SJSA1 (cell line): ENCODE measurements at places on chromosomes 11 and 22.

DNA sequence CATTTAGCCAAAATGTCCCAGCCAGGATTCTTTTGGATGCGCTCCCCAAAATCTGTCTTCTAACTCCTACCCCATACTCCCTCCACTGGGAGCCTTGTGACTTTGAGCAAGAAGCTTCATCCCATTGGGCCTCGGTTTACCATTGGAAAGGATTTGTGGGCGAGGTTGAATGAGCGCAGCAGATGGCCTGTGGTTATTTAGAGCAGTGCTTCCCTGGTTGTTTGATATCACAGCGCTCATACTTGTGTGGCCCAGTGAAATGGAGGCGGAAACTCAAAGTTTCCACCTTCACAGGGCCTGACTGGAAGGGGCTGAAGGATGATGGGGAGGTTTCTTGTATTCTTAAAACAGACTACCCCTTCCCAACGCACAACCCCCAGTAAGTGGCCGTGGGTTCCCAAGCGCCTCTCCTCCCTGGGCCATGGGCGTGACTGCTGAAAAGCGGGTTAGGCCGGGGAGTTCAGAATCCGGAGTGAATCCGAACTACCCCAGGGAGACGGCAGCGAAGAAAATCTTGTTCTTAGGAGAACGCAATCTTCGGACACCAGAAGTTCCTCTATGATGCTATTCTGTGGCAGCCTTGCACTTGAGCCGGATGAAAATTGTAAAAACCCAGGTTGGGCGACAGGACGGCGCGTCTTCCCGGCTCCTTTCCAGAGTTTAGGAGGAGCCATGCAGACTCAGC is 1.2 kb upstream of the ATF4 start:
- DNase-seq = no peak

- peak; percentile 82 for DNase-seq
Observed at GRCh38 chr22:46528121-46528610, 9.3 kb downstream of the CELSR1 start.

- DNase-seq = no peak
Observed at GRCh38 chr22:38081941-38082828, 1.8 kb downstream of the SLC16A8 start.

- peak; percentile 69 for DNase-seq
Observed at GRCh38 chr22:17087498-17088131, 2.8 kb downstream of the IL17RA start.

GRCh38 chr22:24134090-24134846 is 47.0 kb upstream of the SUSD2 start:
- DNase-seq = no peak

- peak; percentile 52 for DNase-seq
Observed at GRCh38 chr11:69344570-69345145, 50.7 kb downstream of the MYEOV start.

GRCh38 chr11:112161012-112161411 is 2.9 kb downstream of the IL18 start:
- no peak for DNase-seq

DNA sequence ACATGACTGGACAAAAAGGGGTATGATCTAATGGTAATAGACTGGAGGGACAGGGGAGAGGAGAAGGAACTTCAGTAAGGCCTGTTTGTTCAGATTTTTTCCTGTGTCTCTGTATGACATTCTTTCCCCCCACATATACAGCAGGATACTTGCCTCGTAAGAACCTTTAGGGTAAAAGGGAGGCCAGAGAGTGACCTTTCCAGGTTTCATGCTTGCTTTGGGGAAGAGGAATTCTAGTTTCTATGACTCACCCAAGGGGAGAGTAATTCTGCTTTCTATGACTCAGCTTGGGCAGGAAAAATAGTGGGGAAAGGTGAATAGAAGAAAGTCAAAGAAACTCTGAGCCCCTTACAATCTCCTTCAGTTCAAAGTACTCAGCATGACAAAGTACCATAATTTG is 457.0 kb downstream of the DLG2 start:
- DNase-seq = no peak

DNA sequence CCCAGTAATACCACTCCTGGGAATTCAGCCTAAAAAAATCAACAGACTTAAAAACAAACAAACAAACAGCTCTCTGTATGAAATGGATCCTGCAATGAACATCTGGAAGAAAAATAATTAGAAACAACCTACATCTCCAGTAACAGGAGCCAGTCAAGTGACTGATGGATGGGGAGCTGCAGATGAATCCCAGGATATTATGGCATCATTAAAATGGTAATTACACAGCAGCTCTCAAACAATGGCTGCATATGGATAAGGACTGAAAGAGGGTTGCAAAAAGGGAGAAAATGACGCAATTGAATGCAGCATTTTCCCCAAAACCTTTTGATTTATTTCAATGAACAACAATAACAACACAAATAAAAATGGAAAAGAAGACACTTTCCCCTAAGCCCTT is 4.1 kb downstream of the NPTXR start:
- no peak for DNase-seq

GRCh38 chr11:19474954-19475721 is 234.4 kb upstream of the E2F8 start:
- DNase-seq = no peak

DNA sequence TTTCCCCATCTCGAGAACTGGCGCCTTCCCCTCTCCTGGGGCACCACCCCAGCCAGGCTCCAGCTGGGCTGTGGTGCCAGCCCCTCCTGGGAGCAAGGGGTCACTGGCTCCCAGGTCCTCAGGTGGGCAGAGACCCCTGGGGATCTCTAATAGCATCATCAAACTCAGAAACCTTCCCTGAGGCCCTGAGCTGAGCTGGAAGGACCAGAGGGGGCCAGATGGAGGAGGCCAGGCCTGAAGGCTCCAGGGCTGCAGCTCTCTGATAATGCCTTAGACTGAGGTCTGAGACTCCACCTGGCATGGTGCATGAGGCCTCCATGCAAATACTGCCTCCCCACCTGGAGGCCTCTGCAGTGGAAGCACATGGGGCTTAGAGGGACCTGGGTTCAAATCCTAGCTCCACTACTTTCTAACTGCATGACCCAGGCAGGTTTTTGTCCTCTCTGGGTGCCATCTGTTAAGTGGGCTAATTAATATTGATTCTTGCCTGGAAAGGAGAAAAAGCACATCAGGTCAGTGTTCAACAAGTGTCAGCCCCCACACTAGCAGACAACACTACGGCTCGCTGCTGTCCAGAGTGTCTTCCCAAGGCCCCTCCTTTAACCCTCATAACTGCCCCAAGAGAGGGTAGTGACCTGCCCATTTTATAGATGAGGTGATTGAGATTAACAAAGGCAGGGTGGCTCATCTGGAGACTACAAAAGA is 1.5 kb downstream of the MAPK8IP1 start:
- DNase-seq = no peak

DNA sequence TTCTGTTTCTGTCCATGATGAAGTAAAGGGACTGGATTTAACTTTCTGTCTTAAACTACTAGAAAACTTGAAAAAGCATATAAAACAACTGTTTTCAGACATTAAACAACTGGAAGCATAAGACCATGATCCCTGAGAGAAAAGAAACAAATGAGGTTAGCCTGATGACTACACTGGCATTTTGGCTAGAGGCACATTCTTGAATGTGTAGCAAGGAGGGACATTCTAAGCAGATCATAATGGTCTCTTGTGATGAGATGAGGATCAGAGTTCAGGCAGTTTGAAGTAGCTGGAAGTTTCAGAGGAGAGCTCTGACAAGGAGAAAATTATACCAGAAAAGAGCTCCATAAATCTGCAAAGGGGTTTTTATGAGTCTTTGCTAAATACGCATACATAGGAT is 75.4 kb downstream of the AASDHPPT start:
- DNase-seq = no peak

DNA sequence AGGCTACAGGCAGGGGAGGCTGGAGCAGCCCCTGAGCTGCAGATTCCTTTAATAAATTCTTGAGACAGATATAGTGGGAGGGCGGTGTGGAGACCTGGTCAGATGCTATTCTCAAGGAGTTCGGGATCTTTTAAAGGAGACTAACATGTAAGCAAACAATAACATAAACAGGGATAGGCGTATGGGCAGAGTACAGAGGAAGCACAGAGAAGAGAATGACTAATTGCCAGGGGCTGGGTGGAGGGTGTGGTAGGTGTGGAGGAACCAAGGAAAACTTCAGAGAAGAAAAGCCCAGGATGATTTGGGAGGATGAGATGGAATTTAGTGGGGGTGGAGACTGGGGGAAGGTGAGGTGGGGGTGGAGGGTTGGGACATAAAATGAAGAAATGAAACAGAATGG is 9.7 kb upstream of the HEPHL1 start:
- no peak for DNase-seq

DNA sequence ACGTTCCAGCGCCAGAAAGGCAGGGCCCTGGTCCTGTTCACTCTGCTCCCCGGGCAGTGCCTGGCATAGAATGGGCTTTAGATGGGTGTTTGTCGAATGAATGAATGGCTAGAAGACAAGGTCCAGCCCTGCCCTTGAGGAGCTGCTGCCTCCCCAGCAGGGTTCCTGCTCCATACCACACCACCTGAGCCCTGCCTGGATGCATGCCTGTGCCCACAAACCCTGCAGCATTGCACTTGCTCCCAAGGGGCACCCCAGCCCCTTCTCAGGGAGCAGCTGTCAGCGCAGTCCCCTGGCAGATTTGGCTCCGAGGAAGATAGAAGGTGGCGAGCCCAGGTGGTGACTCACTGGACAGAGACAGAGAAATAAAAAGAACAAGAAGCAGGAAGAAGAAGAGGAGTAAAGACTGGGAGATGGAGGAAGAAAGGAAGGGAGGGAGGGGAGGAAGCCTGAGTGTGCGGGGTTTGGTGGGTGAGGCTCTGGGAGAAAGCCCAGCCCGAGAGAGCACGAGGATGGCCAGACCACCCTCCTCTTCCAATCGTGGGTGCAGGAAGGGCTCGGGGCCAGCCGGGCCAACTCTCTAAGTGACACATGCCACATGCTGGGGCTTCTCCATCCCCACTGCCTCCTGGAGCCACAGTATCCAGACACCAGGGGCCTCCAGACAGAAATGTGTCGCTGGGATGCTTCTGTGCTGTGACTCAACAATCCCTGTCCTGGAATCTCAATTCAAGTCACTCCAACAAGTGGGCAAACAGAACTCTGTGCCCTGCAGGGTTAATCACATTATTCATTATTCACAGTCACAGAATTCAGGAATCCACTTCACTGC is 1474.3 kb downstream of the BRD1 start:
- DNase-seq = no peak

DNA sequence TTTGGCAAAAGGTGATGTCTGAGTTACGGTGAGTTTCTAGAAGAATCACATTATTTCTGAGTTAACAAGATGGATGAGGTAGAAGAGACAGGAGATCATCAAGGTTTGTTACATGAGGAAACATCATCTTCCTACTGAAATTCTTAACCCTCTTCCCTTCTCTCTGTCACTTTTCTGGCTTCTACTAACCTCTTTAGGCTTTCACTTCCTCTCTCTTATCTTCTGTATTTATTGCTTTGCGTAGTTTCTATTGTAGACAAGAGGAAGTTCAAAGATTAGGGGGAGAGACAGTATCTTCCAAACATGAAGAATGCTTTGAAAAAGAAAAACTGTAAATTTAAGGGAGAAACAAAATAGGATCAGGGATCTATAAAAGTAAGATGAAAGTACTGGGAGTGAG is 75.4 kb downstream of the TRPC6 start:
- no peak for DNase-seq

GRCh38 chr11:44989831-44990566 is 39.3 kb upstream of the TP53I11 start:
- DNase-seq = no peak

DNA sequence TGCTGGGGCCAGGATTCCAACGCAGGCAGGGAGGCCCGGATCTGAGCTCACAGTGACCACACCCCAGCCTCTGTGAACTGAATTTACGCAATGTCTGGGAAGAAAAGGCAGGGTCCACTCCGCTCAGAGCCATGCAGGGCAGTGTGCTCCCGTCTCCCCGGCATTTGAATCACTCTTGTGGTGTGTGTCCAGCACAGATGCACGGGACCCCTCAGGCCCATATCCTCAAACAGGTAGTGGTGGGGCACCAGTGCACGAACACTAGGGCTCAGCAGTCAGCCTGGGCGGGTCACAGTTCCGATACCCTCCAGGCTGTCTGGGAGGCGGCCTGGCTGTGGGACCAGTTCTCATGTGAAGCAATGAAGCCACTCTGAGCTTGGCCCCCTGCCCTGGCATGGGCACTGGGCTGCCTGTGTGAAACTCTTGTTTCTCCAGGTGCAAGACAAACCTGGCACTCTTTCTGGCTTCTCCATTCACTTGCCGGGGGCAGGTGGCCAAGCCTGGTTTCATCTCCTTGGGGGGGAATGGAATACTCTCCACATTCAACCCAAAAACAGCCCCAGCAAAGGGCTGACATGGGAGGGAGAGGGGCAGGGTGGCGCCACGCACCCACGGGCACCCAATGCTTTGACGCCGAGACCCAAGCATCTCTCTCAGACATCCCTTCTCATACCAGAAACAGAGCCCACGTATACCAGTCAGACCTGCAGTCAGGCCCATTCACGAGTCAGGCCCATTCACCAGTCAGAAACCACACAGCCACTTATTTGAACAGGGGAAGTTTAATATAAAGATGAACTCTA is 14.3 kb downstream of the DHCR7 start:
- DNase-seq = no peak

GRCh38 chr11:124535552-124536232 is 7.8 kb downstream of the OR8B12 start:
- no peak for DNase-seq

DNA sequence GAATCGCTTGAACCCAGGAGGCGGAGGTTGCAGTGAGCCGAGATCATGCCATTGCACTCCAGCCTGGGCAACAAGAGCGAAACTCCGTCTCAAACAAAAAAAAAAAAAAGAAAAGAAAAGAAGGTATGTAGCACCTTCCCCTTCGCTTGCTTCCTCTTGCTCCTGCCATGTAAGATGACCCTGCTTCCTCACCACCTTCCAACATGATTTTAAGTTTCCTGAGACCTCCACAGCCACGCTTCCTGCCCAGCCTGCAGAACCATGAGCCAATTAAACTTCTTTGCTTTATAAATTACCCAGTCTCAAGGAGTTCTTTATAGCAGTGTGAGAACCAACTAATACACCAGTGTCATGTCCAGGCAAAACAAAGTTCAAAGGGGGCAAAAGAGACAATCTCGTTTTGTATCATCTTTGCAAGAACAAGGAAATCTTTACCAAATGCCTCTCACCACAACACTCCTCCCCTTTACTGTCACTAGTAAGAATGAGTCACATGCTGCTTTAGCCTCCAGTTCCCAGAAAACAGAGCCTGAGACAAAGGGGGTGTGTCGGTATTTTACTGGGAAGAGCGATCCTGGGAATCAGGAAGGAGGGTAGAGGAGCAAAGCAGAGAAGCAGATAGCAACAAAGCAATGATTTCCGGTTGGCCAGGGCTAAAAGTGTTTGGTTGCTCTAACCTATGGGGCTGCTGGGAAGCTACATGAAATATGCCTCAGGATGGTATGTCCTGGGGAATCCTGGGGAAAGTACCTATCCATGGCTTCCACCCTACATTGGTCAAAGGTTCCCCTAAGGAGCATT is 10.5 kb upstream of the MCHR1 start:
- no peak for DNase-seq

DNA sequence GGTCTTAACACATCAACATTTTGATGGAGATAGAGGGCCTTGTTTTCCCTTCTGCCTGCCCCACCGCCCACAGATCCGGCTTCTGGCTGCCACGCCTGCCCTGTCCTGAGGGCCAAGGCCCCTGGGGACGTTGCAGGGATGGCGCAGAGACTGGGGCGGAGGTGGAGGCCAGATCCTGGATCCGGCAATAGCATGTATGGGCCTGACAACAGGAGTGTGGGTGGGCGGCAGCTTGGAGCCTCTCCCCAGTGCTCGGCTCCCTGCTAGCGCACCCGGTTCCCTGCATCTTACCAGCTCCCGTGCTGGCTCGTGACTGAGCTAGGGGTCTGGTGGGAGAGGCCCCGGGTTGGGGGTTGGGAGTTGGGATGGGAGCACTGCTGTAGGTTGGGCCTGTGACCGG is 95.6 kb downstream of the ZBTB16 start:
- no peak for DNase-seq

GRCh38 chr11:88169471-88169870 is 5.8 kb downstream of the RAB38 start:
- no peak for DNase-seq
